ENCODE measurements at places on chromosomes 4 and X.

DNA sequence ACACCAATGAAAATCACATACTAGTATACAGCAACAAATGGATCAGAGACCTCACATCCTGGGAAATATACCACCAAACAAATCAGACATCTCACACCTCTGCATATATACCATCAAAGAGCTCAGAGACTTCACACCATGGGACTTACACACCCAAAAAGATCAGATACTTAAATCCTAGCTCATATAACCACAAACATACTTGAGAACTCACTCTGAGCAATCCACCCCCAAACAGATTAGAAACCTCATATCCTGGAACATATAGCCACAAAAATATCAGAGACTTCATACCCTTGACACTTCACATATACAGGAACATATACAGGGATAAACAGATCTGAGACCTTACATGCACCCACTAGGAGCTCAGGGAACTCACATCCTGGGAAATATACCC, 32.1 kb downstream of the SUV39H1 start:
- no peak for DNase-seq

DNA sequence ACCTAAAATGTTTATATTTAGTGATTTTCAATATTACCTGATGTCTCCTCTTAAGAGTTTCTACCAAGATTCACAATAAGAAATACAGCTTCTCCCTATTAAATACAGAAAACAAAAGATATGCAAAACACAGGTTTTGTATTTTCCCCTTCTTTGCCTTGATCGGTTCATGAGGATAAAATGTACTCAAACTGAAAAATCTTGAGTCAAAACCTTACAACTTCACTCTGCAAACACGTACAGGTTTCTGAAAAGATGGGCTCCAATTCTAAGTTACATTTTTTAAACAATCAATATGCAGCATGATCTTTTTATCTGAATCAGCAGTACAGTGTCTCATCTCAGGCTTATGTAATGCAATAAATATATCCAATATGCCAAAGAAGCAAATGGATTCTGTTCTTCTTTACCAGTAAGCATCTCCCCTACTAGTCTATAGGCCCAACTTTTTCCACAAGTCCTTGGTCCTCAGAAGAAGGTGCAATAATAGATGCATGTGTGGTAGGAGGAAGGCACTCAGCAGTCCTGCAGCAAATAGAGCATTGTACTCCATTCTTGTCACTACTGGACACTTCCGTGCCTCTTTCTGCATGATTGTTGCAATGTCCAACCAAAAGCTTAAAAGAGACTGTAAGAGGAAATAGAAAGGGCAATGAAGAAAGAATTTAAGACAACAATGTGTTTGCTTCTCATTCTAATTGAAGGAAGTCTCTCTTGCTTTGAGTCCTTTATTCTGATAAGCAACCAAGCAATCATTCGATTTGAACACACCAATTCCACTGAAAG, 3.2 kb downstream of the MAPK10 start:
- no peak for DNase-seq

DNA sequence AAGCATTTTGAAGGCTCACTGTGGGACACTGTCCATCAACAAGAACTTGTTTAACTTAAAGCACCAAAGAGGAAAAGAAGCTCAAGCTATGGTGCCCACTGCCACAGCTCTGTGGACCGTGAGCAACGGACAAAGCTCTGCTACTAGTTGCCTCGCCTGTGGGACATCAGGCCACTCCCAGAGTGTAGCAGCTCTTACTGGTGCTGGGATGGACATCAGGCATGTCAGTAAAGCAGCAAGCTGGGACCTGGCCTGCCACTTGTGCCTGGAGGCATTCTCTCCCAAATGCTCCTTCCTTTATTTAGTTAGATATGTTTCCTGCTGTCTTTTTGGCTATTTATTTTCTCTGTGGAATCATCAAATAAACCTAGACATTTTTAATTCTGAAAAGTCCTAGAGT, 46.7 kb downstream of the TMEM154 start:
- DNase-seq: no peak

DNA sequence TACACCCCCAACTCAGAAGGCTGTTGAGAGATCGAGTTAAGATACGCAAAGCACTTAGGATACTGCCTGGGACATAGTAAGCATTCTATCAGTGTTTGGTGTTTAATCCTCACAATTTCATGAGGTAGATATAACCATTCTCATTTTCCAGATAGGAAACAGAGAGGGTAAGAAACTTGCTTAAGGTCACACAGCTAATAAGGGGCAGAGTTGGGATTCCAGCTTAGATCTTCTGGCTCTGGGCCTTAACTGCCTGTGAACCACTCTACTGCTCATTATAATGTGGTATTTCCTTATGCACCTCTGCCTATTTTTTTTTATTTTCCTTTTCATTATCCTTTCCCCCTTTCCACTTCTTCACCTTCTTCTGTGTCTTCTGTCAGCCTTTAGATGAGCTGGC, 242.2 kb upstream of the ANXA3 start:
- no peak for DNase-seq

- DNase-seq: no peak
Observed at GRCh38 chr4:39435659-39436563, 22.8 kb downstream of the RPL9 start.

- no peak for DNase-seq
Observed at GRCh38 chr4:2126309-2127043, 67.3 kb downstream of the NAT8L start.

DNA sequence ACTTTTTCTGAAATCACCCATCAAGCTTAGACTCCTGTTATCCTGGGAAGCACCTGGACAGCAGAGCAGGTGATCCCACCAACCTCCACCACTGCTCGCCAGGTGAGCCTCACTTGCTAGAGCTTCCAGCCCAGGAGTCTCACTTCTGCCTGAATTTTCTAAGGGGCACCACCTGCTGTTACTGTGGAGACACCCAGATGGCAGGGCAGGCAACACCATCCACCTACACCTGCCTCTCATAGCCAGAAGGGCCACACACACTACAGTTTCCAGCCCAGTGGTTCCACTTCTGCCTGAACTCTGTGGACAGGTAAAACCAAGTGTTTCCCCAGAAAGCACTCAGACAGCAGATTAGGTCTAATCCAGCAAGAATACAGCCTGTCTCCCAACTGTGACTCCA, 262.0 kb downstream of the ARAP2 start:
- DNase-seq: no peak

DNA sequence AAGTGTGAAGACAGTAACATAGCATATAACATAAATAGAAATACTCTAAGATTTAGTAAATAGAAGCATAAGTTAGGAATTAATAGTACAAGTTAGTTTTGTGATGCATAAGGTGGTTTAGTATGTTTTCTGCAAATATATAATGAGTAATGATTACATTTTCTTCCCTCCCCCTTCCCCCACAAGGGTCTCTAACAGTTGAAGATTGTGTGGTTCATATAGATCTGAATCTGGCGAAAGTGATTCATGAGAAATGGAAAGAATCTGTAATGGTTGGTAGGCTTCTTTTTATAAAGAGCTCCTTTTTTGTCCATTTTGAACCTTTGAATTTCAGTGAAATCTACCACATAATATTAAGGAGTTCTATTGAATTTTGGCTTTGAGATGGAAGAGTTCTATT, 66.3 kb downstream of the N4BP2 start:
- no peak for DNase-seq

DNA sequence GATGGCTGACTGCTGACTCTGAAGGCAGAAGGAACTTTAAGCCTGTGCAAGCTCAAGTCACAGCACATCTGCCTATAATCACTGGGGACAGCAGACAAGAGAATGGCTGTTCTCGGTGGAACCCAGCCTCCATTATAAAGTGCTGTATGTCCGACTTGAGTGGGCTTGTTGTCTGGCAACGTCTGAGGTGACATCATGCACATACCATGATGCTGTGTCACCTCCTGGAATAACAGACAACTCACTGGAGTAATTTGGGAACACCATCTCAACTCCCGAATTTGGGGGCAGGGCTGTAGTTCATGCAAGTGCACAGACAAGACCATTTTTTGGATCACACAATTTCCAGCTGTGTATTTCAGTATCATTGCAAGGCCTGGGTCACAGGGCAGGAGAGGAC, 59.8 kb upstream of the GPM6B start:
- DNase-seq: no peak

Measured in NCI-H187 treated with DMSO at 0.1 percent for 48 hours (cell line).